ENCODE measurements at places on chromosomes 2 and 18. TPM values are rescaled to one million over a fixed set of nuclear protein-coding genes. Genes with fewer than 3 reads are reported as not detected.

GRCh38 chr2:41722668-41723369, 325.0 kb upstream of the PKDCC start:
- peak; percentile 24 for DNase-seq
- no peaks in the 10 kb centered on the region for H3K27me3 ChIP-seq
- no peaks in the 10 kb centered on the region for H3K4me1 ChIP-seq
- H3K4me3 ChIP-seq = no peak overlapping the region
- H3K36me3 ChIP-seq = no peaks in the 10 kb centered on the region
- peak overlapping the region; percentile 36 for H3K27ac ChIP-seq

- H3K27me3 ChIP-seq = no peaks in the 10 kb centered on the region
- no peaks in the 10 kb centered on the region for H3K36me3 ChIP-seq
- peaks cover 14% of the 10 kb centered on the region for H3K4me1 ChIP-seq
Observed at GRCh38 chr2:155839991-155840390, 492.5 kb downstream of the NR4A2 start.

DNA sequence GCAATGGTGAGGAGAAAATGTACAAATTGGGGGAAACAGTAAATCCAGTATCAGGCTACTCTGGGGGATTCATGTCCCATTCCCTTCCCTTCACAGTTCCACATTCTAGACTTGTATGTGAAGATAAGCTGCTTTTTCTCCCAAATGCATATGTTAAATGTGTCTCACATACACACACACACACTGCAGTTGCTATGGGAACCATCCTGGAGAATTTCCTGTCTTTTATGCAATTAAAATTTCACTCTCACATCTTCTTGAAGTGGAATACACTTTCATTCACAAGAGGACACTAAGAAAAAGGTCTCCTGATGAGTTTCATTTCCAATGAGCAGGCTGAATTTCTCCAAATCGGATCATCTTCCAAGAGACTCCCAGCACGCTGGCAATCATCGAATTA, 366.0 kb downstream of the LRATD1 start:
- no peaks in the 10 kb centered on the region for H3K36me3 ChIP-seq
- no peak overlapping the region for H3K27ac ChIP-seq
- no peak for DNase-seq

GRCh38 chr2:226440127-226440918, 359.3 kb downstream of the IRS1 start:
- no peak for DNase-seq
- H3K27me3 ChIP-seq = no peaks in the 10 kb centered on the region
- no peaks in the 10 kb centered on the region for H3K36me3 ChIP-seq
- H3K4me1 ChIP-seq = peaks cover 5% of the 10 kb centered on the region

DNA sequence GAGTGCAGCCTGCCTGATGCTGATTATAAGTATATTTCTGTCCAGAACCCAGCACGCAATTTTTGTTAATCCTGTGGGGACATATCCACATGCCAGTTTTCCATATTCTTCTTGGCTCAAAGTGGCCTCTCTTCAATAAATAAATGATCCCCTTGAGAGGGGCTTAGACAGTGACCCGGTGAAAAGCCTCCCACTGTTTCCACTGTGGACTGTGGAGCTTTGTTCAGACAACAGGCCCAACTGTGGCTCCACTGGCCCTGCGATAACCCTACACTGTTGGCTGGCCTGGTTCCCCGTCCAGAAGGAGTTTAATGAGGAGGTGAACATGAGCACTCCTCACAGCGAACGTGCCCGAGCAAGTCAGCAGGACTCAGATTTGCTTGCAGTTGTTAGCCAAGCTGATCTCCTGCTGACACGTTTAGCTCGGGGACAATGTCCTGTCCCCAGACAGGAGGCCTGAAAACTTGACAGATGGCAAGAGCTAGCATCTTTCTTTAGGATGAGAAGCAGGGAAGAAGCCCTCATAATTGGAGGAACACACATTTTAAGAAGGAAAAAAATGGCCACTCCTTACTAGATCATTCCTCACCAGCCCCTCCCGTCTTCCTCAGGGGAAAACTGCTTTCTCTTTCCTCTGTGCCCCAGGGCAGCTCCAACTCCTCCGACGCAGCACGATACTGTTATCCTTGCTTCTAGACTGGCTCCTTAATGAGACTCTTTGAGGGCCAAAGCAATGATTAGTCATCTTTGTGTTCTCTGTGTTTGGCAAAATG, 20.0 kb upstream of the MTCL1 start:
- H3K36me3 ChIP-seq = no peaks in the 10 kb centered on the region
- H3K4me1 ChIP-seq = no peaks in the 10 kb centered on the region
- no peaks in the 10 kb centered on the region for H3K27me3 ChIP-seq
- H3K27ac ChIP-seq = no peak overlapping the region
- DNase-seq = no peak

- DNase-seq = no peak
- H3K4me1 ChIP-seq = no peaks in the 10 kb centered on the region
- H3K36me3 ChIP-seq = no peaks in the 10 kb centered on the region
- no peak overlapping the region for H3K4me3 ChIP-seq
- no peaks in the 10 kb centered on the region for H3K27me3 ChIP-seq
Observed at GRCh38 chr2:109434351-109434750, 179.4 kb downstream of the SEPTIN10 start.

DNA sequence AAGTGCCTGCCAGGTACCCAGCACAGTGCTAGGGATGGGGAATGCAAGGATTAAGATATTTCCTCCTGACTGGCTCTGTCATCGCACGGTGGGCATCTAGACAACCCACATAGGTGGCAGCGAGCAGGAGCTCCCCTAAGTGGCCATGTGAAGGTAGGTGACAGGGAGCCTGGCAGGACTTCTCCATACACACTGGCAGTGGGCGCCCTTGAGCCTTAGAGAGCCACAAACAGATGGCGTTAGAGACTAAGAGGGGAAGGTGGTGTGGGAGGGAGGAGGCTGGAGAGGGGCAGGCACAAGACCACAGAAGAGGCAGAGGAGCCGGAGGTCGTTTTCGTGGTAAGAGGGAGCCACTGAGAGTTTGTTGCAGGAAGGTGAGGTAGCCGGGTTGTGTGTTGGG, 15.2 kb downstream of the PRELID3A start:
- no peak overlapping the region for H3K27ac ChIP-seq
- H3K4me3 ChIP-seq = no peak overlapping the region
- H3K36me3 ChIP-seq = peaks cover 43% of the 10 kb centered on the region
- H3K4me1 ChIP-seq = no peaks in the 10 kb centered on the region
- H3K27me3 ChIP-seq = no peaks in the 10 kb centered on the region

DNA sequence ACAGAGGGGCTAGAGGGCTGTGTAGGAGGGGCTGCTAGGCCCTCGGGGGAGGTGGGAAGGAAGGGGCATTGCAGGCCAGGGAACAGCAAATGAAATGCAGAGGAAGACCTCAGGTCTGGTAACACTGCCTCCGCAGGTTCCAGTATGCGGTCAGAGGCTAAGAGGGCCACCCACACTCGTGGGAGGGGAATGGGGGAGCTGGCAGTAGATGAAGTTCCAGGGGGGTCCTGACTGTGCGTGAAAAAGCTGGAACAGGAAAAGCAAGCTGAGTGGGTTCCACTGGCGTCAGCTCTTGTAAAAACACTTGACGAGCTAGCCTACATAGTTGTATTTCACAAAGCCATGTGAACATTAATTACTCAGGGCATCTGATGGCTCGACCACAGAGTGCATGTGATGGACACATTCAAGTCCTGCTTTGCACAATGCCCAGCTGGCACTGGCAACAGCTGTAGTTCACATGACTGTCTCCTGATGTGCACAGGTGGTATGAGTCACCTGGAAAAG, 29.0 kb upstream of the PTPN4 start:
- peaks cover 4% of the 10 kb centered on the region for H3K27me3 ChIP-seq
- no peak overlapping the region for H3K27ac ChIP-seq
- DNase-seq = no peak
- H3K4me3 ChIP-seq = no peak overlapping the region
- no peaks in the 10 kb centered on the region for H3K36me3 ChIP-seq

- no peaks in the 10 kb centered on the region for H3K4me1 ChIP-seq
- no peaks in the 10 kb centered on the region for H3K36me3 ChIP-seq
- no peak overlapping the region for H3K27ac ChIP-seq
- DNase-seq = no peak
- H3K27me3 ChIP-seq = no peaks in the 10 kb centered on the region
Observed at GRCh38 chr2:81942136-81942680, 1637.7 kb upstream of the LRRTM1 start.

- no peak overlapping the region for H3K27ac ChIP-seq
- no peaks in the 10 kb centered on the region for H3K36me3 ChIP-seq
- DNase-seq = peak; percentile 51
- no peaks in the 10 kb centered on the region for H3K27me3 ChIP-seq
Observed at GRCh38 chr2:71878626-71879508, 268.8 kb downstream of the CYP26B1 start.

The SFTPB gene
- total RNA-seq = not detected
